ENCODE measurements at places on chromosomes 16 and 17.

DNA sequence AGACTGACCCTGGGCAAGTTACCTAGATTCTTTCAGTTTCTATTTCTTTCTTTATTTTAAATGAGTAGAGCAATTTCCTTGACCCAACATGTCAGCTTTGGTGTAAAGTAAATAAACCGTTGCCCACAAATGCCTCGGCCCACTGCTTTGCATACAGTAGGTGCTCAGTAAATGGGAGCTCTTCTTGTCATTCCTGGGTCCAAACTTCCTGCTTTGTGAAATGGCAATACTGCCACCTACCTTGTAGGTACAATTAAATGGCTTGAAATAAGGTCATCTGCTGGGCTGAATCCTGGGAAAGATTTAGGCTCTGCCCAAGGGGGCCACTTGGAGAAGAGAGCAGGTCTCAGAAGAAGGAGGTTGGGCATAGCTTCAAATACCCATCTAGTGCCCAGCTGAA lies 253.0 kb downstream of the HS3ST3B1 start:
- DNase-seq: no peak

DNA sequence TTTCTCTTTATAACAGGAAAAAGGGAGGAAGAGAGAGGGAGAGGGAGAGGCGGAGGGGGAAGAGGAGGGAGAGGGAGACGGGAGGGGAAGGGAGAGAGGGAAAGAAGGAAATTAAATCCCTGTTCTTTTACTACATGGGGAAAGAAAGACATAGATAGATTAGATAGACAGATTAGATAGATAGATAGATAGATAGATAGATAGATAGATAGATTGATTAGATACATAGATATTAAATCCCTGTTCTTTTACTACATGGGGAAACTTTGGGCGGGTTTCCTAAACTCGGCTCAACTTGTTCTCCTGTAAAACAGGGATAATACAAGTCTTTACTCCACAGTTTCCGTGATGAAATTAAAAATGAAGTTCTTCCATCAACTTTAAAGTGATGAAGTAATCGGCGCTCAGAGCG lies 661 bp downstream of the RFWD3 start:
- no peak for DNase-seq

- DNase-seq: no peak
Observed at GRCh38 chr16:64181271-64181925, 940.5 kb downstream of the CDH11 start.

- DNase-seq: no peak
Observed at GRCh38 chr17:63786971-63787711, 13.2 kb downstream of the DDX42 start.

DNA sequence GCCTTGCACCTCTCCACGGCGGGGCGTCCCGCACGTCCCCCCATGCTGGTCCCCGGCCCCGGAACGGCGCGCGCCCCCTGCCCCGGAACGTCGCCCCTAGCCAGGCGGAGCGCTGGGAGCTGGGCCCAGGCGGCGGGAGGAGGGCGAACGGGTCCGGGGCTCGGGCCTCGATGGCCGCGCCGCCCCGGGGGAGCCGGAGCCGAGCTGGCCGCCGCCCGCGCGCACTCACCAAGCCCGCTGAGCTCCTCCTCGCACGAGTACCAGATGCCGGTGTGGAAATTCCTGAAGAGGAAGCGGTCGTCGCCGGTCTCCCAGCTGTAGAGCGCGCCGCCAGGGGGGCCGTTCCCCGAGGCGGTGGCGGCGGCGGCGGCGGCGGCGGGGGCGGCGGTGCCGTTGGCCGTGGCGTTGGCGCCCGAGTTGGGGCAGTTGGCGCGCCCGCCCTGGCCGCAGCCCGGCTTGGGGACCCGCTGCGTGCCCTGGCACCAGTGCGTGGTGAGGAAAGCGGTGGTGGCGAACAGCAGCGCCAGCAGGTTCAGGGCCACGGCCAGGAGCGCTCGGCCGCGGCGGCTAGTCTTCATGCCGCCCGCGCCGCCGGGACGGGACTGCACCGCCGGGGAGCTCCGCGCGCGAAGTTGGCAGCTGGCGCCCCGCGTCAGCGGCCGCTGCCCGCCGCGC lies 530 bp downstream of the GSG1L start:
- DNase-seq: peak; percentile 45

- DNase-seq: no peak
Observed at GRCh38 chr17:13230350-13231264, 212.8 kb upstream of the ELAC2 start.

- DNase-seq: no peak
Observed at GRCh38 chr16:74896389-74897370, 88.2 kb downstream of the WDR59 start.

GRCh38 chr17:82384051-82384729 lies 12.6 kb downstream of the UTS2R start:
- DNase-seq: no peak

DNA sequence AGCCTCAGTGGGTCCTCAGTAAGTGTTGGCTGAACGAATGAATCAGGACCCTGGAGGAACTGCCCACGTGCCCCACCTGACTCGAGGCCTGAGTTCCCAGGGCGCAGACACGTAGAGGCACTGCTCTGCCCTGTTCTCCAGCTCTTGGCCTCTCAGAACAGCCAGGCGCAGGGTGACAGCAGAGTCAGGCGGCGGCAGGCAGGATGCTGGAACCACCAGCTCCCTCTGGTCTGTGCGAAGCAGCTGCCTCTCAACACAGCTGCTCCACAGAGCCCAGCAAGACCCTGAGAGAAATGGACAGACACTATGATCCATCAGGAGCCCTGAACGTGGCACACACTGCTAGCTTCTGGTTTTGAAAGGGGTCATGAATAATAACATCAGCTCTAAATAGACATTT lies 53.1 kb upstream of the BCO1 start:
- DNase-seq: no peak

GRCh38 chr16:56246051-56246817 lies 54.9 kb downstream of the GNAO1 start:
- no peak for DNase-seq

DNA sequence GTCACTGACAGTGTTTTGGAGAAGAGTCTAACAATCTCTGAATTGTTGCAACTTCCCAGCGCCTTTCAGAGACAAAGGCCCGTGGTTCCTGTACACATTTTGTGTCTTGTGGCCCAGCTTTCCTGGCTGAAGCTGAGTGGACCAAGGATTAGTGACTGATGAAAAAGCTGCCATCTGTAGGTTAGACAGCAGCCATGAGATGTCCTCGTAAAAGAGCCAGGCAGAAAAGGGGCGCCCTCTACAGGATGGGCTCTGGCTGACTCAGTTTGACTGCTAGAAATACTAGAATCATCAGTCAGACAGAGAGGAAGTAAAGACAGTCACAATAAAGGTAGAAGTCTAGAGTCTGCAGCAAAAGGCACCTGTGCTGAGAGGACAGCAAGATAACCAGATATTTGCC lies 26.5 kb upstream of the NF1 start:
- DNase-seq: peak; percentile 75

DNA sequence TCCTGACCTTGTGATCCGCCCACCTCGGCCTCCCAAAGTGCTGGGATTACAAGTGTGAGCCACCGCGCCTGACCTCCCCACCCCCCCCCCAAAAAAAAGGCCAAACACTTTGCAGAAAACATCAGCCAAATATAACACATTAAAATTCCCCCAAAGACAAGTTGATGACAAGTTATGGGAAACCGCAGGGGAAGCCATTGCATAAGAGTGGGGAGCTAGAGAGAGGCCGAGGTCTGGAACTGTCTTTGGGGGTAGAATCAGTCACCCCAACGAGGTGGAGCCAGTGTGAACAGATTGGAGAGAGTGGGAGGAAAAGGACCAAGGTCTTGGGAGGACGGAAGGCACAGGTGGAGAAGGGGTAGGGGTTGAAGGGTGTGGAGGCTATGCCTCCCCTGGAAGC lies 2.8 kb downstream of the DRC3 start:
- peak; percentile 13 for DNase-seq

DNA sequence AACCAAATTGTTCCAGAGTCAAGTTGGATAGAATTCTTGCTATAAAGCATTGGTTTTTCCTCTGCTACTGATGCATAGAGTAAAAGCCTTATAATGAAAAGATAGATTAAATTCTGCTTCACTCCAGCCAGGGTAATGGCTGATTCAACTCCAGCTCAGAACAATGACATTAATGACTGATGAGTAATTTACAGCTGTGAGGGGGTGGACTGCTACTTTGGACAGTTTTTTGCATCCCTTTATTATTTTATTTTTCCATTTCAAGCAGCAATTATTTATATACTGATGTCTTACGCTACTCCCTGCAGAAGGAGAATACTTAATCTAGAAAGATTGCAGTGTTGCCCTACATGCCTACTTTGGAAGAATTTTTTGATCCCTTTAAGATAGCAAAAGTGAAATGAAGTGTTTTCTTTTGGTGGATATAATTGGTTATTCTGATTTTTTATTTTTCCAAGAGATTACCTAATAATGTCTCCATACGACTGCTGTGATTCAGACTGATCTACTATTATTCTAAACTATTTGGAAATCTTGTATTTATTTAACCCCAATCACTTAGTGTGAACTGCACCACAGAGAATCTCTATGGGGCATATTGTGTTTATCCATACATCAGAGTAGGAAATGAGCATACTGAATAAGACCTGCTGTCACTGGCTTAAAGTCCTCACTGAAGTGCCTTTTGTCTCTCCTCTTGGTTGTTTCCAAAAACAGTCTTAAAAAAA lies 149.5 kb downstream of the TRIM37 start:
- DNase-seq: no peak

DNA sequence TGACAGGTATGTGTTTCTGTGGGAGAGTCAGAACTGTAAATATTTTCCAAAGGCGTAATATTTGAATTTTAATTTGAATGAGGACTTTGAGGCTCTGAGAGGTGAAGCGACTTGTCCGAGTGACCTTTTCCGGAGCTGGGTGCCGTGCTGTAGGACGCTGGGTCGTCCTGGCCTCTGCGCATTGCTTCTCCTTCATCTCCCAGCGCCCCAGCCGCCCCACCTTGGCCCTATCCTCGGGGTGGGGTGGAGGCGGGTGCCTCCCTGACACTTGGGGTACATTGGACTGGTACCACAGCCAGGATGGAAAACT lies 147.8 kb downstream of the SPECC1 start:
- DNase-seq: no peak

GRCh38 chr17:49748223-49748622 lies 15.7 kb downstream of the FAM117A start:
- DNase-seq: no peak

DNA sequence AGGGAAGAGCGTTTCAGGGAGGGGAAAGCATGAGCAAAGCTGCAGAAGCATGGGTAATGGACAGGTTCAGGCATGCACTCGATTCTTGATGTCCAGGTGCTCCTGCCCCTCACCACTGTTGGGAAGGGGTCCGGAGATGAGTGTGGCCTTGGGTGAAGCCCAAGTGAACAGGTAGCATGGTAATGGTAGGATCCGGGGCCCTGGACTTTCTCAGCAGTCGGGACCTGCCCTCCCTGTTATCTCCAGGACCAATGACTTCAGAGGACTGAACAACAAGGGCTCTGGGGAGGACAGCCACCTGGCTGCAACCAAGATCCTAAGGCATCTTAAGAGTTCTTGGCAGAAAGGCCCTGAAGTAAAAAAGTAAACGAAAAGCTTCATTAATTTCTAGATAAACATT lies 306.8 kb downstream of the CPPED1 start:
- no peak for DNase-seq

DNA sequence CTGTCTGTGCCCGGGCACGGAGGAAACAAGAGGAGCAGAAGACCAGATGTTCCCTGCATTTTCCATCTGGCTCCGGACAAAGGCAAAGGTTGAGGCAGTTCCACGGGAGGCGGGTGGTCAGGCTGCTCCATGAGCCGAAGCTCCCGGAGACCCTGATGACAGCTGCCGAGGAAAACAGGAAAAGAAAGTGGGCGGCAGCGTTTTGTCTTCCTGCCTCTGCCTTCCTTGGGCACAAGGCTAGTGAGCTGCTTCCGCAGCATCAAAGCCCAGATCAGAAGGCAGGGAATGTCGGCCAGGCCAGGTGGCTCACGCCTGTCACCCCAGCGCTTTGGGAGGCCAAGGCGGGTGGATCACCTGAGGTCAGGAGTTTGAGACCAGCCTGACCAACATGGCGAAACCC lies 16.2 kb downstream of the SLC43A2 start:
- no peak for DNase-seq

- DNase-seq: no peak
Observed at GRCh38 chr17:253091-253846, 71.8 kb upstream of the DOC2B start.

DNA sequence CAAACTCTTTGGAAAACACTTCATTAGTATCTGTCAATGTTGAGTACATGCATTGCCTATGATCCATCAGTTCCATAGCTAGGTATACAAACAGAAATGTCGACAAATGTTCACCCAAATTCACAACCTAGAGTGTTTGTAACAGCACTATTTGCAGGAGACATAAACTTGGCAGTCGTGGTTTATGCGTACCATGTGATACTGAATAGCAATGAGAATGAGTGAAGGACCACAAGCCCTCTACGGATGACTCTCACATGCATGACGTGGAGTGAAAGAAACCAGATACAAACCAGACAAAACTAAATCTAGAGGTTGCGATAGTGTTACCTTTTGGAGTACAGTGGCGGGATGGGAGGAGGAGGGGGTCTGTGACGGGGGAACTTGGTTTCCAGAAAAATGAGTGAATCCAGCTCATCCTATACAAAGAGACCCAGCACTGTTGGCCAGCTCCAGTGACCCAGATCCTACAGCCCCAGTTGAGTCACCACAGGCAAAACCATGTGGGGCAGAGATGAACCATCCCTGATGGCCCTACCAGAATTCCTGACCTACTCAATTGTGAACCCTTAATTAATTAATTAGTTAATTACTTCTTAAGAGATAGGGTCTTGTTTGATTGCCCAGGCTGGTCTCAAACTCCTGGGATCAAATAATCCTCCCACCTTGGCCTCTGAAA lies 15.9 kb upstream of the ULK2 start:
- no peak for DNase-seq

- no peak for DNase-seq
Observed at GRCh38 chr17:67164302-67164701, 80.7 kb downstream of the HELZ start.

DNA sequence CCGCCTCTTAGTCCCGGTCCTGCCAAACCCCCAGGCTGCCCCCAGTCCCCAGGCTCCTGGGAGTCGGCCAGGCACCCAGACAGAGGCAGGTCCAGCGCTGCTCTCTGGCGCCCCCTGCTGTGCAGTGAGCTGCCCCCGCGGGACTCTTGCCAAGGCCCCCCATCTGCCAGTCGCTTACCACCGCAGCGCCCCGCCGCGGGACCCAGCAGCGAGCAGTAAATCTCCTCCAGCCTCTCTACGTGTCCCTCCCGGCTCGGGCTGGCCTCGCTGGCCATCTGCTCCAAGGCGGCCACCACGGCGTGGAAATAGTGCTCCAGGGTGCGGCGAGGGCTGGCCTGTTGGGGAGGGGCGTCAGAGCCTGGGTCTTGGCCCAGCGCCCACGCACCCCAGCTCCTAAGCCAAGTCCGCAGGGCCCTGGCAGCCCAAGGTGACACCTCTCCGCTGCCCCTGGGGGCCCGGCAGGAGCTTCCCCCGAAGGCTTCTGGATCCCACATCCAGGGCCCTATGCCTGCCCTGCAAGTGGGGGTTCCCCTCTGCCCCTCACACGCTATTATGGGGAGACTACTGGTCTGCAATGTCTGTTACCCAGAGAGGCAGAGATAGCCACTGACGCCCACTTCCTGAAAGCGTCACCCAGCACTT lies 33.7 kb upstream of the MFSD6L start:
- DNase-seq: no peak
